ENCODE measurements at places on chromosomes 1 and 21.
A peak's percentile ranks its signal among the peaks of the same experiment; 100 is the strongest.

GRCh38 chr21:34107606-34108005, 34.2 kb downstream of the MRPS6 start:
- no peak for DNase-seq

GRCh38 chr1:52141513-52142219, at the start of gene ZFYVE9:
ZFYVE9 (plus strand) TSS chr1:52142089; CDS start chr1:52233207, 91,118 bp downstream.
- DNase-seq = peak; percentile 49

GRCh38 chr1:116986421-116987255, 14.9 kb upstream of the CD101 start:
- DNase-seq = no peak

- DNase-seq = no peak
Observed at GRCh38 chr21:21247424-21247823, 249.2 kb downstream of the NCAM2 start.

- DNase-seq = no peak
Observed at GRCh38 chr1:220694866-220695382, 4.8 kb downstream of the C1orf115 start.

DNA sequence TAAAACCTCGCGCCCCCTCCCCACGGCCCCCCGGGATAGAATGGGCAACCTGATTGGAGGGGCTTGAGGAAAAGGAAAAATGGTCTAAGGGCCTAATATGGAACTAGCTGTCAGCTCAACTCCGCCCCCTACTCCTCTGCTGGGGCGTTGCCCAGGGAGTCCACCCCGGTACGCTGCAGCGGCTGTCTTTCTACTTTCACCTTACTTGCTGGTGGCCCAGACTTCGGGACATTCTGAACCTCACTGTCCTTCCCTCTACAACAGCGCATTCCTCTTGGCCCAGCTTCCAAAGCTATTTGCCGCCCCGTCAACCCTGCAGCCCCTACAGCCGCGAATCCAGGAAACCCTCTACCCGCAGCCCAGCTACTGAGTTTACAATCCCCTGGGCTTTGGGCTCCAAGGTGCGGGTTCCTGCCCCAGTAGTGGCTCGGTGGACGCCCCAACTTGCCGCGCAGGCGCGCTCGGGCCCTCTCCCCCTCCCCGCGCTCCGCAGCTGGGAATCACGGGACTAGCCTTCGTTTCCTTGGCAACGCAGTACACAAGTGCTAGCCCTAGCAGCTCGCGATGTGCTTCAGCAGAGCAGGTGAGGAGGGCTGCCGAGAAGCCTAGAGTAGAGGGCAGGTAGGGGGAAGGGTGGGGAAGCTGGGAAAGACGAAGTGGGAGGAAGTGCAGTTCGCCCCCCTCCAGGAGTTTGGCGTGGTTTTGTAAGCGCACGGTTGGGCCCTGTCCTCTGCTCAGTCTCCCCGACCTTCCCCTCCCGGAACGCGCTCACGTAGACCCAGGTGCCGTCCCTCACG, 55.6 kb downstream of the CHIA start:
- peak; percentile 51 for DNase-seq

- DNase-seq = no peak
Observed at GRCh38 chr1:184033711-184034167, 3.8 kb downstream of the COLGALT2 start.

DNA sequence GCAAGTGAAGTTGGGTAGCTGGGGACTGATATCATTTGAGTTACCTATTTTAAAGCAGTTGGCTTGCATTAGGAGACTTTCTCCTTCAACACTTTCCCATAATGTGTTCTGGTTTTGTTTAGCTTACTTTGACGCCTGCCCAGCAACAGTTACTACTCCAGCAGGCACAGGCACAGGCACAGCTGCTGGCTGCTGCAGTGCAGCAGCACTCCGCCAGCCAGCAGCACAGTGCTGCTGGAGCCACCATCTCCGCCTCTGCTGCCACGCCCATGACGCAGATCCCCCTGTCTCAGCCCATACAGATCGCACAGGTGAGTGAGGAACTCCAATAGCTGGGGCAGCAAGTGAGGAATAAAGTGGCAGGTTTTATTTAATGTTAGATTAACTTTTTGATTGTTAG, 144.3 kb downstream of the CD247 start:
- no peak for DNase-seq

DNA sequence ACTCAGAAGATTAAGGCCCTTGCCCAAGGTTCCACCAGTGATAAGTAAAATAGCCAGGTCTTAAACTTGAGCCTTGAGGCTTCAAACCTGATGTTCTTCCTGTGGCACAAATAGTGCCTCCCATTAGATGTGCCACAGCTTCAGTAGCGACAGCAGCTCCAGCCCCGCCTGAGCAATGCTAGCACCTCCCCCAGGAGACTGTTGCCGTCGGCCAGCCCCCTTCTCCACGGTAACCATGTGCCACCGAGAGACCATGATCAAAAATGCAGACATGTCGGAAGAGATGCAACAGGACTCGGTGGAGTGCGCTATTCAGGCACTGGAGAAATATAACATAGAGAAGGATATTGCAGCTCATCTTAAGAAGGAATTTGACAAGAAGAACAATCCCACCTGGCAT, 32.2 kb downstream of the KLHDC7A start:
- DNase-seq = no peak

GRCh38 chr1:191134796-191135195, 657.1 kb upstream of the BRINP3 start:
- no peak for DNase-seq

- DNase-seq = no peak
Observed at GRCh38 chr1:108590957-108591356, 31.1 kb downstream of the EEIG2 start.

DNA sequence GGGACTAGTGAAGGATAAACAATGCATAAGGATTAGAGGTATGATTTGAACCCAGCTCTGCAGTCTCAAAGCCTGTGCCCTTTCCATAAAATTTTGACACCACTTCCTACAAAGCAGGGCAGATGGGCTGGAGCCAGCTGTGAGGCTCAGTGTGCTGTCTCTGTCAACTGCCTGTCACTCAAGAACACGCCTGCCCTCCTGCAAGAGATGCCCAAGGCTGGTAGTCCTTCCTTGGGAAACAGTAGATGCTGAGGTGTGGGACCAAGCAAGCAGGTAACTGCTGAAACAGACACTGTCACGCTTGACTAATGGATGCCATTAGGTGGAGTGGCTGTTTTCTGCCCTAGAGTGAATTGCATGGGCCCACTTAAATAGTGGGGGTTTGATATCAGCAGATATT, 402.0 kb downstream of the PTPRU start:
- no peak for DNase-seq

- DNase-seq = no peak
Observed at GRCh38 chr1:182309631-182310351, 81.8 kb downstream of the GLUL start.

DNA sequence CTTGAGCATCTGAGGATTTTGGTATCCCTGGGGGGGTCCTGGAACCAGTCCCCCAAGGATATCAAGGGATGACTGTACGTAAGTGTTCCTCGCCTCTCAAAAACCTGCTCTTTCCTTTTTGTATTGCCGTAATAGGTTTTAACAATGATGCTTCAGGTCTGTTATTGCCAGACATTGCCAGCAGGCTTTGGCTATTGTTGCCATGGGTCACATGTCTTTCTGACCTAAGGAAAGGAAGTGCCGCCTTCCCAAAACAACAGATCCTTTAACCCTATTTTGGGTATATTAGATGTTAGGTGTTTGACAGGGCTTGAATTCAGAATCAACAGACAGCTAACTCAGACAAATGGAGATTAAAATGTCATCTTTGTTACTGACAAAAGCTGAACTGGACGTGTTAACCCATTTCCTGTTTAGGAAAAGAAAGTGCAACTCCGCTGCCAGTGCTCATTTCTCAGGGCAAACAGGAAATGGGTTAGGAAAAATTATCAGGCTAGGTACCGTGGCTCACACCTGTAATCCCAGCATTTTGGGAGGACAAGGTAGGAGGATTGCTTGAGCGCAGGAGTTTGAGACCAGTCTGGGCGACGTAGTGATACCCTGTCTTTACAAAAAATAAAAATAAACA, 12.4 kb upstream of the PRPF38B start:
- DNase-seq = no peak

GRCh38 chr1:114122941-114123618, 30.6 kb downstream of the SYT6 start:
- no peak for DNase-seq

DNA sequence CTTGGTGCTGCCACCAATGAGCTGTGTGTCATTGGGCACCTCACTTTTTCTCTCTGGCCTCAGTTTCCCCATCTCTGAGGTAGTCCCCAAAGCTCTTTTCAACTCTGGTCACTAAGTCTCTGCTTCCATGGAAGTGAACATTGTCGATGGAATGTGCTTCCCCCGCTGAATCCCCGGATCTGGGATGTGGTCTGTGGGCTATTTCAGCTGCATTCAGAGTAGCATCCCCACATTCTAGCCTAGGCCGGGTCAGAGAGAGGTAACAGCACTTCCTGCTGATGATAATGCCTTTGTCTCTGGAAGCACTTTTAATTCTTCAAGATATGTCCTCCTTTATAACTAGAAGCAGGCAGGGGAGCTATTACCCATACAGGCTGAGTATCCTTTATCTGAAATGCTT, 29.8 kb downstream of the RASSF5 start:
- DNase-seq = no peak

DNA sequence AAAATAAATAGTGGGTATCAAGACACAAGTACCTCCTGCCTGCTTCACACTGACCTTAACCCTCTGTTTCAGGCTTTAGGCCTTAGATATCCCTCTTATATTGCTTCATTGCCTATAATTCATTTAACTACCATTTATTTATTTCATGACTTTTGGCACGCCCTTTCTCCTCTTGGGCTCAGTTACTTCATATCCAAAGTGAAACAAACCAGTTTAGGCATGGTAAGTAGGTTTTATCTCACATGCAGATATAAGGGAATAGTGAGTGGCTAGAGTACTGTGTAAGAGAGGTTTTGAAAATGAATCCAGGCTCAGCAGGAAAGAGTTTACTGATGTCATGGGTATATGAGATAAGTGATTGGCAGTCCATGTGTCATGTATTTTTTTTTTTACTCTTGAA, 69.8 kb upstream of the BEND5 start:
- no peak for DNase-seq

GRCh38 chr1:97630948-97631347, 289.9 kb downstream of the DPYD start:
- DNase-seq = no peak

DNA sequence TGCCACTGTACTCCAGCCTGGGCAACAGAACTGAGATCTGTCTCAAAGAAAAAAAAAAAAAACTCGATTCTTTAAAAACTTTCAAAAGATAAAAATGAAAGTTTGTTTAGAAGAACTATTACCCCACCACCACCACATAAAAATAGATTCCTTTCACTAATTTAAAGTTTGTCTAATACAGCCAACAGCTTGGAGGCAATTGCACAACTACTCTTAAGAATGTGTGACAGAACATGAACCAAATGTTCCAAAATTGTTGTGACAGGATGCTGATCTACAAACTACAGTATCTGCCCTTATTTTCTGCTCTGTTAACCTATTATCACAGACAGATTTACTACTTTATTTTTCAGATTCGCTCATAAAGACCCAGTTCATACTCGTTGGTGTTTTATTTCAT, 5.5 kb upstream of the TGFBR3 start:
- DNase-seq = no peak

DNA sequence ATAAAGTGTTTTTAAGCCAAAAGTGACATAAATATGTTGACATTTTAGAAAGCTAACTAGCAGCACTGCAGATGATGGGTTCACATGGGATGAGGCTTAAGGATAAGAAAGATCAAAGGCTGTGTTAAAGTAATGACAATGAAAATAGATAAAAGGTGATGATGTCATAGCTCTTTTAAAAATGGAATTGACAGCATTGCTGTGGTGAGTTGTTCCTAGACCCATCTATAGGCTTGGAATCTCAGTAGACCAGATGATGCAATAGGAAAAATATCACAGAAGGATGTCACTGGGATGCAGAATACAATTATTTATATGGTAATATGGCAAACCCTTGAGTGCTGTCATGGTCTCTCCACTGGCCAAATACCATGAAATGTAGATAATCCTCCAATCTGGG, 286.0 kb downstream of the PLA2G4A start:
- DNase-seq = no peak

DNA sequence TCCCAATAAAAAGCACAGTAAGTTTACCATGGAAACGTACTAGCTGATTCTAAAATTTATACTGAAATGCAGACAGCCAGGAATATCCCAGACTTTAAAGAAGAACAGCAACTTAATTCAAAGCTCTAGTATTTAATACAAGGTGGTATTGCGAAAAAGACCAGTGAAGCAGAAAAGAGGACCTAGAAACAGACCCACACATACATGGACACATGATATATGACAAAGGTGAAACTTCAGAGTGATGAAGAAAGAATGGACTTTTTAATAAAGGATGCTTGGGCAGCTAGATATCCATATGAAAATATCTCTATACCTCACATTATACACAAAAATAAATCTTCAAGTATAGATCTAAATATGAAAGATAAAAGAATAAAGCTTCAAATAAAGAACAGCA, 62.6 kb downstream of the COP1 start:
- DNase-seq = no peak

DNA sequence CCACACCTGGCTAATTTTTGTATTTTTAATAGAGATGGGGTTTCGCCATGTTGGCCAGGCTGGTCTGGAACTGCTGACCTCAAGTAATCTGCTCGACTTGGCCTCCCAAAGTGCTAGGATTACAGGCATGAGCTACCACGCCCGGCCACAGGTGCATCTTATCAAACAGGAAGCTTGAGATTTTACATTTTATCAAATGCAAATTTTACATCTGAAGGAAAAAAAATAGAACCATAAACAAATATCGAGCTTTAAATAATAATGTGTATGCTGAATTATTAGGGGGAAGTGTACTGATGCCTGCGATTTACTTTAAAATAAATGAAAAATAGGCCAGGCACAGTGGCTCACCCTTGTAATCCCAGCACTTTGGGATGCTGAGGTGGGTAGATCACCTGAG, 16.6 kb upstream of the BRWD1 start:
- DNase-seq = no peak

DNA sequence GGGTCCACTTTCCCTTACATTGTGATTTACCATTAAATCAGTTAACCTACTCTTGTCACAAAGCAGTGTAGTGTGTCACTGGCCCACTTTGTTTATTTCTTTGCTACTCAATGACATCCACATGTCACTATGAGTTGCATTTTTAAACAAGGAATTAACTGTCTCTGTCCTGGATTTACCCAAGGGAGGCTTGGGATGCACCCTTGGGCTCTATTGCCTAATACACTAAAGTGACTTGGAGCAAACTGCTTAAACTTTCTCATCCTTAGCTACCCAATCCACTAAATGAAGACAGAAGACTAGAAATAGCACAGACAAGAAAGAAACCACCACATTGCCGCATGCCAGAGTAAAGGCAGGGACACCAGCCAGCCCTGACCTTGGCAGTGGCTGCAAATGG, 136.2 kb upstream of the TIAM1 start:
- DNase-seq = no peak

GRCh38 chr1:168623831-168624230, 47.4 kb downstream of the XCL1 start:
- no peak for DNase-seq

GRCh38 chr1:203450001-203450400, 25.6 kb upstream of the PRELP start:
- no peak for DNase-seq

GRCh38 chr1:228852024-228852423, 116.7 kb downstream of the RHOU start:
- no peak for DNase-seq

Measured in stimulated activated CD8-positive, alpha-beta memory T cell treated with anti-CD3 and anti-CD28 coated beads, Interleukin-2, amount 100 ng/mL, for 48 hours (primary cell).